D721Med (cell line): ENCODE measurements at places on chromosomes 5 and 9.
A peak's percentile ranks its signal among the peaks of the same experiment; 100 is the strongest.

GRCh38 chr5:152942633-152943336, 537.7 kb upstream of the NMUR2 start:
- no peak for DNase-seq

GRCh38 chr9:123033352-123033751, at the start of gene GPR21:
Gene GPR21 (plus strand): TSS chr9:123033667. CDS start chr9:123034567, 900 bp downstream.
- DNase-seq = no peak

DNA sequence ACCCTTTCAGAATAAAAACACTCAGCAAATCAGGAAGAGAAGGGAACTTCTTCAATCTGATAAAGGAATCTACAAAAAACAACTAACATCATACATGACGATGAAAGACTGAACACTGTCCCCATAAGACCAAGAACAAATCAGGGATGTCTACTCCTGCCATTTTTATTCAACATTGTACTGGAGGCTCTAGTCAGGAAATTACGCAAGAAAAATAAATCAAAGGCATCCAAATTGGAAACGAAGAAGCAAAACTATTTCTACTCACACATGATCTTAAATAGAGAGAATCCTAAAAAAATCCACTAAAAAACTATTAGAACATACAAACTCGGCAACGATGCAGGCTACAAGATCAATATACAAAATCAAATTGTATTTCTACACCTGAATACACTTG, 42.3 kb downstream of the IPPK start:
- no peak for DNase-seq

- DNase-seq = no peak
These were observed 149.1 kb downstream of the GHR start for GRCh38 chr5:42572313-42572712.

DNA sequence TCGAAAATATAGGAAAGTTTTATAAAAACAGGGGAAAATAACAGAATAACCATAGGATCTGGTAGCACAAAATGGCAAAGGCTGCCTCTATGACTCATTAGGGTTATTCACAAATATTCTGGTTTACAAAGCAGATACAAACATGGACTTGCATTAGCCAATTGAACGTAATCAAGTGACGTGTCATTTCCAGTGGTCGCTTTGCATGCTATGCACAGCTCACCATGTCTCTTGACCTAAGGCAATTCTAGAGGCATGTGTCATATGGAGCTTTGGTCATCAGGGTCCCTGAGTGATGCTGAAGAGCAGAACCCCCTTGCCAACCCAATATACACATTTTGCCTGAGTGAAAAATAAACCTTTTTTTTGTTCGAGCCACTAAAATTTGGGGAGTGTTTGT, 158.8 kb downstream of the TMEM161B start:
- no peak for DNase-seq

DNA sequence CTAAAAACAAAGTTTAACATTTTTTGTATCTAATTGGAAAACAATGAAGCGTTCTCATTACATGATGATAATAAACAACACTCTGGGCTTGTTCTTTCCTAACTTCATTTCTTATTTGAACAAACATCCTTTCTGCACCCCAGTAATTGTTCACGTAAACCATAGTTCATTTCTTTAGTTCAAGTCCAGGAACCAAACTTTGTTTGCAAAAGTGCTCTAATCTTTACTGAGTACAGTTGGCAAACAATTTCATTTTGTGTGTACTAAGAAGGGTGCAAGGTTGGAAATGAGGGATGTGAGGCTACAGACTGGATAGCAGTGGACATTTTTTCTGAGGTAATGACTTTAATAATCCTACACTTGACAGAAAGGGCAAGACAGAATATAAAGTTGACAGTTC, 113.5 kb downstream of the NREP start:
- DNase-seq = no peak

GRCh38 chr9:1115370-1115769, 65.2 kb downstream of the DMRT2 start:
- DNase-seq = no peak

- no peak for DNase-seq
These were observed 98.7 kb downstream of the SLC28A3 start for GRCh38 chr9:84241817-84242373.

GRCh38 chr9:114431003-114431402, 43.2 kb upstream of the AKNA start:
- DNase-seq = no peak

DNA sequence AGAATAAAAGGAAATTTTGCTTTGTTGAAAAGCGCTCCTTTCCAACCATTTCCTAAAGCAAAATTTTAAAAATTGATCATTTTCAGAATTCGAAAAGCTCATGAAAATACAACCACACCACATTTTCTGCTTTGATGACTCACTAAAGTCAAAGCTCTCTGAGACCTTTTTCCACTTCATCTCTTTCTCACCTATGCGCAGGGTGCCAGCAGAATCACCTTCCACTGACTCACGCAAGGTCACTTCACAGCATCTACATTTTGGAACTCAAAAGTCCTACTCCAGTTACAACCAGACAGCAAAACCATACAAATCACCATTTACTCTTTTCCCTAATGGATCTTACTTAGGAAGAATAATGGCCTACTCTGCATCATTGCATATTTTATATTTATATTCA, 106.2 kb downstream of the MAP1B start:
- no peak for DNase-seq

DNA sequence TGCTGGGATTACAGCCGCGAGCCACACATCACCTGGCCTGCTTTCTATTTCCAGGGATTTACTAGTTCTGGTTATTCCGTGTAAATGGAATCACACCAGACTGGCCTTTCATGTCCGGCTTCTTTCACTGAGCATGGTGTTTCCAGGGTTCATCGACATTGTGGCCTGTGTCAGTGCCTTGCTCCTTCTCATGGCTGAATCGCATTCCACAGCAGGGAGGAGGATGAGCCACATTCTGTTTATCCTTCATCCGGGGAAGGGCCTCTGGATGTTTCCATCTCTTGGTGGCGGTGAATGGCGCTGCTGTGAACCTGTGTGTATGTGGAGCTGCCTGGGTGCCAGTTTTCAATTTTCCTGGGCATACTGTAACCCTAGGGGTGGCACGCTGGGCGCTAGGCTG, 58.7 kb upstream of the RNU6ATAC start:
- no peak for DNase-seq

DNA sequence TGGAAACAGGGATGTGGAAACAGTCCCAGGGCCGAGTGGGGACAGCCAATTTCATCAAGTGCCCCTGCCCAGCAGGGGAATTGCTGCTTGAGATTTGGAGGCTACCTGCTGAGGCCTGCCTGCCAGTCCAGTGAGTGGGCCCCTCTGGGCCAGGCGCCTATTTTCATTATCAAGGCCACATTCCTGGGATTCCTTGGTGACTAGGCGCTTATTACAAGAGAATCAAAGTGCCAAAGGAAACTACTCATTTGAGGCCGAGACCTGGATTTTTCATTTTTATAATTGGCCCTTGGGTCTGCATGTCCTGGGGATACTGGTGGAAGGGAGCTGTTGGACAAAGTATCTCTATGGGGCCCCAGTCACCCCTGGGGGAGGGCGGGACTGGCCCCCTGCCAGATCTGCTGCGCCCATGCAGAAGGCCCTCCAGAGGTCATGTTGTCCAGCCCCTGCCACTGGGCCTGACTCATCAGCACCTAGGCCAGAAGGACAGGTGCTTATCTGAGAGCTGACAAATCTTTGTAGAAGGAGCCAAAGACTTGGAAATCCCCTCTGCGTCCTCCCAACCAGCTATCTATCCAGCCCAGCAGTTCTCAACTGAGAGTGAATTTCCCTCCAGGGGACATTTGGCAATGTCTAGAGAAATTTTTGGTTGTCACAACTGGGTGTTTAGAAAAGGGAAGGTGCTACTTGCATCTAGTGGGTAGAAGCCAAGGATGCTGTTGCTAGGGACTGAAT, 45.6 kb downstream of the FOXI1 start:
- DNase-seq = no peak

DNA sequence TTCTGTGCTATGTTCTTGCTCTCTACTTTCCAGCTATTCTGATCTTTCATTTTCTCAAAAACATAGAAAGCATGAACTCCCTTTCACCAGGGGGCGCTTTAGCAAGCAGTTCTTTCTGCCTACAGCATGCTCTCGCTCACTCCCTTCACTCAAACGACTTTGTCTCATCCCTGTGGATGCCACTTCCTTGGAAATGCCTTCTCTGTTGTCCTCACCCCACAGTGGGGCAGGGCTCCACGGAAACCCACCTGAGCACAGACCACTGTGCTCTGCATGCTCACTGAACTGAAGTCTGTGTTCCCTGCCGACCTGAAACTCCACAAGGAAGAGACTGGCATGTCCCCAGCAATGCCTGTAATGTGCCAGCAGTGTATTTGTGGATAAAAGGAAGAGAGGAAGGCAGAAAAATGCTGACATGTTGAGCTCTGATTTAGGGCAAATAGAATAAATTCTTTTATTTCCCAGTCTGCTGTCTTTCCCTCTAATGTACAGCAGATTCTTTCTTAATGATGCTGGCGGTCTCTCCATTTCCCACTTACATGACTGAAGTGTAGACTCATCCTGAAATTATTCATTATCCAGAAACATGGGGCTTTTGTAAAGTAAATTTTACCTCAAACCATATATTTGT, 4.9 kb upstream of the ROR2 start:
- peak; percentile 52 for DNase-seq
